Erythroblast (primary cell): ENCODE measurements at places on chromosomes 16 and 17.

GRCh38 chr17:69812240-69812837 lies 262.7 kb upstream of the KCNJ16 start:
- DNase-seq = no peak

DNA sequence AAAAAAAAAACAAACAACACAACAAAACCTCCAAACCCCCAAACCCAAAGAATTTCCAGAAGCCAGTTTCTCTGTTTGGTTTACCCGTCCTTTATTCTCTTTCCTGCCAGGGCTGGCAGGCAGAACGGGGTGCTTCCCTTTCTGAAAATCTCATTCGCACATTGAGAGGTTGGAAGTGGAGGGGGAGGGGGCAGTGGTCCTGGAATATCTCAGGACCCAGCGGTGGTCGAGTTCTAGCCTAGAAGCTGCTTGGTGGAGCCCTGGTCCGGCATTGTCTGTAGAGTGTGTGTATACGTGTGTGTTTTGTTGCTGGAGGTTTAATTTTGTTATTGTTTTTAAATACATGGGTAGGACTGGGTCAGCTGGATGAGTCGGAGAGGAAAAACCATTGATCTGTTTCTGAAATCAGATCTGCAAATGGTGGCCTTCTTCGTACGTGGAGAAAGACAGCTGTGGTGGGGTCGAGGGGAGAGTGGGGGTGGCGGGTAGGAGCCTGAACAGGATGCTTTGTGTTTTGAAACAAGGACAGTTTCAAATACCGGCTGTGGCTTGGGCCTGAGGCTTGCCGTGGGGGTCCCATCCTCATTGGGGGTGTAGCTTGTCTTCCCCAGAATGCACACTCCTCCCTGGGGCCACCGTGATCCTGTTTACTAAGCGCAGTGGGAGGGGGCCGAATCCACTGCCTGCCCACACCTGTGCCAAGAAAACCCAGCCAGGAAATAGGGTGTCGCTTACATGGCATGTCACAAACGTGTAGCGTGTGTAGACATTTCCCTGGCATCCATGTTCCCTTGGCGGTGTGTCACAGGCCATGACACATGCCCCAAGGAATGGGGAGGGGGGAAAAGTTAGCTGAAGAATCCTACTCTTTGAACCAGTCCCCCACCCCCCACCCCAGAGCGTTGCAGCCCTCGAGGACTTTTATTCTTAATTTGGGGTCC lies 1.6 kb downstream of the CMIP start:
- peak; percentile 31 for DNase-seq

- no peak for DNase-seq
Measured at GRCh38 chr17:792277-792676, 10.1 kb downstream of the MRM3 start.

- no peak for DNase-seq
Measured at GRCh38 chr16:4064950-4065352, 51.3 kb downstream of the ADCY9 start.

DNA sequence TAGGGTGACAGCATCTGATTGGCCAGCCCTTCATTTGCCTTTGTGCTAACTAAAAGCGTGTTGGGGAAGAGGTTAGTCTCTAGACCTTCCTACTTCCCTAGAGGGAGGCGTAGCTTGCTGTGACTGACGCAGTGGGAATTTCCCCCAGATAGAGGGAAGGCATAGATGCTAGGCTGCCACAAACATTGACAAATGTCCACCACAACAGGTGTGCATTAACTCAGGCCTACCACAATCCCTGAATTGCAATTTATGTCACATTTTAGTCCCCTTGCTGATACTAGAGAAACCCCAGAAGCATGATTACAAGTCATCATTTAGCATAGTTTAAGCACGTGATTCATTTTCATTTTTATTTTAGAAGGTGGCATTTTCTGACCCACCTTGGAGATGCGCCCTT lies 76.3 kb upstream of the WSB1 start:
- no peak for DNase-seq

GRCh38 chr17:17628388-17629008 lies 37.0 kb upstream of the PEMT start:
- DNase-seq = no peak

DNA sequence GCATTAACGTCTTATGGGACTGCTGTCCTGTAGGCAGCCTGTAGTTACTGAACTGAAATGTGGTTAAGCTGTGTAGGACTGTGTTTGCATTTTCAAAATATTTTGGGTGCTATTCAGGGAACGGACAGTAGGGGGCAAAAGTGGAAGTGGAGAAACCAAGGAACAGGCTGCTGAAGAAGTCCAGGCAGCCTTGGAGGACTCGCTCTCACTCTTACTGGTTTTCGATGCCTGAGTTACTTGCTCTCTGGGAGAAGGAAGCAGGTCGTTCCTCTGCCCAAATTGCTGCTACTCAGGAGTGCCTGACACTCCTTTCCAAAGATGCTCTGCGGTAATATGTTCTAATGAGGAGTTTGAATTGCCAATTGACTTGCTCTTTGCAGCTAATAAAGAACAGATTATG lies 64.5 kb upstream of the RBFOX1 start:
- peak; percentile 6 for DNase-seq

DNA sequence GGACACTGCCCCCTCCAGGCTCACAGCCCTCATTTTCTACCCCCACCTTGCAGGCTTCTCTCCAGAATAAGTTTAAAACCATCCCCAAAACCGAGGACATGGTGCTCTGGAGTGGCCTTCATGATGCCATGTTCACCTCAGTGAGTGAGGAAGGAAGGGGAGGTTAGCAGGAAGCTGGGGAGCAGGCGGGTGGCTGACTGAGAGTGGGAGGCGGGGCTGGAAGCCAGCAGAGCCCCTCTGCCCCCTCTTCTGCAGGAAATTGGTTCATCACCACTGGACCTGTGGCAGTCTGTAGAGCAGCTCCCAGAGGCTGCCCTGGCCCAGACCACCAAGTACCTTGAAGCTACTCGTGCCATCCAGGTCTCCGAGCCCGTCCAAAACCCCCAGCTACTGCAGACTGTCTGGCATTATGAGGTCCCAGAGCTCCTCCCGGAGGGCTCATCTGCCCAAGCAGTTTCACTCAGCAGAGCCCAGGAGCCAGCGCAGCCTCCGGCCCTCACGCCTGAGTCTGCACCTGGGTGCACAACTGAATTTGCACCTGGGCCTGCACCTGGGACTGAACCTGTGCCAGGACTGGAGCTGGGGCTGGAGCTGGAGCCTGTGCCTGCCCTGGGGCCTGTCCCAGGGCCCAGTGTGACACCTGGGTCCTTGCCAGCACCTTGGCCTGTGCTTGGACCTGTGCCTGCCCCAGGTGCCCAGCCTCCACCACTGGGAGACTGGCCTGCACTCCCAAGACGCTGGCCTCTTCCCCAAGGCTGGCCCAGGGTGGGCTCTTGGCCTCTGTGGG lies 19.0 kb downstream of the C16orf96 start:
- no peak for DNase-seq

DNA sequence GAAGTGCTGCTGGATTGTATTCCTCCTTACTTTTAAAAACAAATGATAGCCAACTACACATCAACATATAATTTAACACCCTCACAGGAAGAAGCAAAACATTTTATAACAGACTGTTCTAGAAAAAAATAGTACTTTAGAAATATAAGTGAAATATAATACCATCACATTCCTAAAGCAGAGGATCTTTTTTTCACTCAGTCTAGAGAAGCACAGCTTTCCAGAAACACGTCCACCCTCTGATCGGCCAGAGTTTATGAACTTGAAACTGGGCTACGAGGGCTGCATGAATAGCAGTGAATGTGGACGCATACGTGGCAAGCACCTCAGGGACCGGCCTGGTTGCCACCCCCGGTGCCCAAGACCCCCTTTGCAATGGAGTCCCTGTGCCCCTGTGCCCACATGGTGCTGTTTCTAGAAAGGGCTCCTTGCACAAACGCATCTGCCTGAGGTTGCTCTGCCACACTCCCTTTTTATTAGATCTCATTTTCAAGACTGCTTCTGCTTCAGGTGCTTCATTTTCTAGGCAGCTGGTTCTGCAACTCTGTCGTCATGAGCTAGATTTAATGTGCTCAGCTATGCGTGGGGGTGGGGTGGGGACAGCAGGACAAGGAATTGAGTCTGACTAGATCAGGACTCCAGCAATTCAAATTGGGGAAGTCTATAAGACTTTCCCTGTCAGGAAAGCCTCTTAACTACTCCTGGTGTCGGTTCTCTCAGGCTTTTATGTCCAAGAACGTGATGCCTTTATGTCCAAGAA lies 29.1 kb upstream of the ERN1 start:
- DNase-seq = no peak

GRCh38 chr17:5947701-5948180 lies 122.4 kb upstream of the WSCD1 start:
- DNase-seq = no peak

DNA sequence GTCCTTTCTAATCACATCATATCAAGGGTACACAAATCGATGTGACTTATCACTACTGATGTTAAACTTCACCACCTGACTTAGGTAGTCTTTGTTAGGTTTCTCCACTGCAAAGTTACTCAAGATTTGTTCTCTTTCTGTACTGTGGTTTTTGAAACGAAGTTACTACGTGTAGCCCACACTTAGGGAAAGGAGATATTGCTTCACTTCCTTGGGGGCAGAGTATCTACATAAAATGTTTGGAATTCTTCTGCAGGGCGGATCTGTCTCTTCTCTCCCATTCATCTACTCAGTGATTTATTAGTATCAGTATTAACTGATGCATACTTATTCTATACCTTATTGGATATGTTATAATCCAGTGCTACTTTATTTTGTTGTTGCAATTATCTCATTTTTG lies 403.6 kb upstream of the MON1B start:
- DNase-seq = no peak

DNA sequence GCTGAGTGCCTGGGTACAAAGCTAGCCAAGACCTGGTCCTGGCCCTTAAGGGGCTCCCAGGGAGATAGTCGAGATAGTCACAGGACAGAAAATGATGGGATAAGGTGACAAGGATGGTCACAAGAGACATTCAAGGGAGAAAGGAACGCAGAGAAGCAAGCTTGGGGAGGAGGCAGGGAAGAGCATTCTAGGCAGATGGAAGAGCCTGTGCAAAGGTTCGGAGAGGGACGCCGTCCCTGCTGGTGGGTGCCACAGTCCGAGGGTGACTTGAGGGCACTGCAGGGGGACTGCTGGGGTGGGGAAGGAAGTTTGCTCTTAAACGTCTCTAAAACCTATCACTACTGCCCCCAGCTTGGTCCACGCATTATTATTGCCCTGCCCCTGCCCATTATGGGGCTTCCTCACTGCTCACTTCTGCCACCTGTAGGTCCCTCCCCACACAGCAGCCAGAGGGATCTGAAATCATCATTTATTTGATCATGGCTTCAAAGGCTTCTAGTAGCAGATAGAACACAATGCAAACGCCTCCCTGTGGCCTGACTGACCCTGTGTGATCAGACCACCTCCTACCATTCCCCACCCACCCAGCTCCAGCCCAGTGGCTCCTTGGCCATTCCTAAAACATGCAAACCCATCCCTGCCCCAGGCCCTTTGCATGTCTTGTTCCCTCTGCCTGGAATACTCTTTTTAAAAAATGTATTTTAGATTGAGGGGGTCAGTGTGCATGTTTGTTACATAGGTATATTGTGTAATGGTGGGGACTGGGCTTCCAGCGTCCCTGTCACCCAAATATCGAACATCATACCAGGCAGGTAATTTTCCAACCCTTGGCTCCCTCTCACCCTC lies 60.3 kb downstream of the RMI2 start:
- DNase-seq = peak; percentile 56

DNA sequence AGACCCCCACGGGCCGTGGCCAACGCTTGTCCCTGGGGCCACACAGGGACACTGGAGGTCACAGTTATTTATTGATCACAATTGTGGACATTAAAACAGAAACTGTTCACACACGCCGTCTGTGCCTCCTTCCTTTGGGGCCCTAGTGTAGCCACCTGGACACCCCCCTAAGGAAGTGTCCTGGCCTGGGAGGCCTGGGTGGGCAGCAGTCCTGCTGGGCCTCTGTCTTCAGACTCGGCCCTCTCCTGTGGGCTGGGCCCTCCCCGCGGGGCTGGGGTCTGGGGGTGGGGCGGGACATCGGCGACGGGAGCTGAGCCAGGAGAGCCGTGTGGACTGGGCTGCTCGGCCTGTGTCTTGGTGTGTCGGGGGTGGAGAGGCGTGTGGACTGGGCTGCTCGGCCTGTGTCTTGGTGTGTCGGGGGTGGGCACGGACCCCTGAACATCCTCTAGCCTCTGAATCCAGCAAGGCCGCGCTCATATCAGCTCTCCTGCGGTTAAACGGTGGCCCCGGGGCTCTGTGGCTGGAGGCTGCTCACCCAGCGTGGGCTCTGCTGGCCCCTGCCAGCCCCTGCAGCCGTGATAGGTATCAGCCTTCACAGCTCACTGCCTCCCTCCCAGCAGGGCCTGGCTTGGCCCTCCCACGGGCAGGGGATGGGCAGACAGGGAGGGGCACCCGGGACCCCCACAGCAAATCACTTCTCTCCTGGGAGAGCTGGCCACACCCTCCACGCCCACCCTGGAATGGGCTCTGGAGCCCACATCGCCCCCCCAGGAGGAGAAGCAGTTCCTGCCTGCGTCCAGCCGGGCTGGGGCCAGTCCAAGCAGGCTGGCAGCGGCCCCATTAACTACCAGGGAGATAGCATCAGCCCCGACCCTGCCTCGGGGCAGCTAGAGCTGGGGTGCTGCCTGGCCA lies 1.1 kb upstream of the NHLRC4 start:
- DNase-seq = peak; percentile 68
